ENCODE measurements at places on chromosomes 7 and 10. TPM values are rescaled to one million over a fixed set of nuclear protein-coding genes. Genes with fewer than 3 reads are reported as not detected.

DNA sequence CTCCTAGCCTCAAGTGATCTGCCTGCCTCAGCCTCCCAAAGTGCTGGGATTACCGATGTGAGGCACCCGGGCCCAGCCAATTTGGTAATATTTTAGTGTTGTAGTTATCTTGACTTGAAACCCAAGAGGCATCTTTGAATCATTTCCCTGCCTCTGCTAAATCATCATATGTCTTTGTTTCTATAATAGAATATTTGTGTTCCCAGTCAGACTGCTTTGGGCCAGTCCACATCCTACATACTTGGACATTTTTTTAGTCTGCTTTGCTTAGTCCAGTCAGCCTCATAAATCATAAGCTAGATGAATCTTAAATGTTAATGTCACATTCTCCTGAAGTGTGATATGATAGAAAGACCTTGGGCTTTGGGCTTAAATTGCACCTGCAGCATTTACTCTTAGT, 5.9 kb downstream of the STAM start:
- peaks cover 65% of the 10 kb centered on the region for H3K4me1 ChIP-seq
- H3K27me3 ChIP-seq: no peaks in the 10 kb centered on the region
- H3K27ac ChIP-seq: no peak overlapping the region
- H3K36me3 ChIP-seq: no peaks in the 10 kb centered on the region

GRCh38 chr7:5443678-5444077, 20.0 kb upstream of the TNRC18 start:
- no peak for DNase-seq
- peaks cover 16% of the 10 kb centered on the region for H3K4me1 ChIP-seq
- no peaks in the 10 kb centered on the region for H3K27me3 ChIP-seq
- no peak overlapping the region for H3K4me3 ChIP-seq
- H3K27ac ChIP-seq: no peak overlapping the region

DNA sequence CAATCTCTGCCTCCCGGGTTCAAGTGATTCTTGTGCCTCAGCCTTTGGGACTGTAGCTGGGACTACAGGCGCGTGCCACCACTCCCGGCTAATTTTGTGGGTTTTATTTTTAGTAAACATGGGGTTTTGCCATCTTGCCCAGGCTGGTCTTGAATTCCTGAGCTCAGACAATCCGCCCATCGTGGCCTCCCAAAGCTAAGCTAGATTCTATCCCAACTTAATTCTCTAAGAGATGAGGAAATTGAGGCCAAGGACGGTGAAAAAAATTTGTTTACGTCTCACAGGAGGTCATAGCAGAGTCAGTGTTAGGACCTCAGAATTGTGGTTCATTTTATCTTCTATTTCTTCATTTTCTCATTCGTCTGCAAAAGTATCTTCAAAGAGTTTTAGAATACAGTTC, 6.1 kb downstream of the CCAR1 start:
- peaks cover 6% of the 10 kb centered on the region for H3K4me1 ChIP-seq
- no peaks in the 10 kb centered on the region for H3K36me3 ChIP-seq
- H3K4me3 ChIP-seq: no peak overlapping the region
- no peak for DNase-seq
- H3K27me3 ChIP-seq: no peaks in the 10 kb centered on the region
- no peak overlapping the region for H3K27ac ChIP-seq

DNA sequence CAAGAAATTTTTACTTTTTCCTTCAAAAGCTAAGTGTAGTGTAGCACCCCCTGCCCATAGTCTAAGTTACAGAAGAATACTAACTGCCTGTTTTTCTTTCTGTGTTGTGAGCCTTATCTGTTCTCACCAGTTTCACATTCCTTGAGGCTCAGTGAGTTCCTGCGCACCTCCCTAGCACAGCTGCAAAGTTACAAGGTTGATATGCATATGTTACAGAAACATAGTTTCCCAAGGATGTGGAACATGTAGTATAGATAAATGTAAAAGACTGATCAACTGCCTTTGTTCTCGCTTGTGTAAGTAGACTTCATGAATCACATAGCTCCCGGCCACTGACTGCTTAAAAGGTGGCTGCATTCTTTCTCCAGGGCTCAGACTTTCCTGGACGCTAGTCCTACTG, 6.7 kb upstream of the ZNF33B start:
- no peaks in the 10 kb centered on the region for H3K27me3 ChIP-seq
- no peak overlapping the region for H3K27ac ChIP-seq
- no peak for DNase-seq
- no peaks in the 10 kb centered on the region for H3K4me1 ChIP-seq

DNA sequence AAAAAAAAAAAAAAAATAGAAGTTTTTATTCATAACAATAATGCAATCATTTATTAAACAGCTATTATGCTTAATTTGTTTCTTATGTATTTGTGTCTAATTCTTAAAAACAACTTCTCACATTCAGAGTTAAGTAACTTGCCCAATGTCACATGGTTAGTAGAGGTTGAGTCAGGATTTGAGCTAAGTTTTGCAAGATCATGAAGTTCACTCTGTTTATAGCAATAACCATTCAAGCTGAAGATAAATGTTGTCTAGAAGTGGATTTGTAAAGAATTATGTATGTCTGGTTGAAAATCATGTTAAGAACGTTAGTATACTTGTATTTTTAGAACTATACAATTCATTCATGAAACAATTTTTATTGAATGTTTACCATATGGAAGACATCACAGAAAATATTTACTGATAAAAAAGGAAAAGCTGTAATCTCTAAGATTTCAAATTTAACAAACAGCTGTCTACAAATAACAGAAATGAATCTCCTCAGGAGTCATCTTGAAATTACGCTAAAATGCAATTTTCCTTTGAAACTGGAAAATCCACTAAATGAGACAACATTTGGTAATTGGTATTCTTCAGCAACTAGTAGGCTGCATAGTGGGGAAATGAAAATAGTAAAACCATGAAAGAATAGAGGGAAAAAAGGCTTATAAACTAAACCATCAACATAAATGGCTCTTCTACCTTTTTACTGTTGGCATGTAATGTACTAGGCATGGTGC, 70.5 kb upstream of the AHR start:
- H3K27ac ChIP-seq: no peak overlapping the region
- H3K4me1 ChIP-seq: no peaks in the 10 kb centered on the region
- DNase-seq: no peak
- no peaks in the 10 kb centered on the region for H3K36me3 ChIP-seq
- no peaks in the 10 kb centered on the region for H3K27me3 ChIP-seq

The CFAP43 gene
- 6.9 TPM for polyA plus RNA-seq

The GPC2 gene
- 17.0 TPM for polyA plus RNA-seq

The DNAJC1 gene
- 30.8 TPM for polyA plus RNA-seq
